ENCODE measurements at places on chromosomes 12 and 14. TPM values are rescaled to one million over a fixed set of nuclear protein-coding genes. Genes with fewer than 3 reads are reported as not detected.

DNA sequence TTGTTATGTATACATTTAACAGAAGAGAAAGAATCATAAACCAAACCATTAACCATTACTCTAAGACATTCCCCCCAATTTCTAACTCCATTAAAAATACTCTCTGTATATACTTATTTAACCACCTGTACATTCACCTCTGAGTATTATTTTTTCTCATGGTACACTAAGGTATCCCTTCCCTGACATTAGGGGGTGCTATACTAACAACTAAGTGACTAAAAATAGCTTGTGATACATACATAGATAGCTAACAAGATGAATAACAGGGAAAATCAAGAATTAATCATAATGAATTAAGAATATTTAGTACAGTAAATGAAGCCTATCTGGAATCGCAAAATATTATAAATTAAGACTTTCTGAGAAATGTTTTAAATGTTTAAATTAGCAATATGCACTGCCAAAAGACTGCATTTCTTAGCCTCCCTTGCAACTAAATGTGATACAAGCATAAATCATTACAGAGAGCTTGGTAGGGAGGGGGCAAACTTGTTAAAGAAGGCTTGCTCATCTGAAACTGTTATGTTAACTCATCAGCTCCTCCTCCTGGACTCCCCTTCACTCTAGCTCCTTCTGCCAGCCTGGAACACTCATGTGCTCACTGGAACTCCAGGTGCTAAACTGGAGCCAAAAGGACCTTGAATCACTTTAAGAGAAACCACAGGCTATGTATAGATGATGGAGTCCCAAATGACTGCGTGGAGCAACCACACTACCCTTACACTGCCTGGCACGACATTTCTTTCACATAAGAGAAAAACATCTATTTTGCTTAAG, 14.9 kb downstream of the C2CD5 start:
- H3K27ac ChIP-seq: peak overlapping the region; percentile 90
- DNase-seq: peak; percentile 35
- H3K4me3 ChIP-seq: peak overlapping the region; percentile 20
- no peaks in the 10 kb centered on the region for H3K27me3 ChIP-seq
- peaks cover 49% of the 10 kb centered on the region for H3K4me1 ChIP-seq

DNA sequence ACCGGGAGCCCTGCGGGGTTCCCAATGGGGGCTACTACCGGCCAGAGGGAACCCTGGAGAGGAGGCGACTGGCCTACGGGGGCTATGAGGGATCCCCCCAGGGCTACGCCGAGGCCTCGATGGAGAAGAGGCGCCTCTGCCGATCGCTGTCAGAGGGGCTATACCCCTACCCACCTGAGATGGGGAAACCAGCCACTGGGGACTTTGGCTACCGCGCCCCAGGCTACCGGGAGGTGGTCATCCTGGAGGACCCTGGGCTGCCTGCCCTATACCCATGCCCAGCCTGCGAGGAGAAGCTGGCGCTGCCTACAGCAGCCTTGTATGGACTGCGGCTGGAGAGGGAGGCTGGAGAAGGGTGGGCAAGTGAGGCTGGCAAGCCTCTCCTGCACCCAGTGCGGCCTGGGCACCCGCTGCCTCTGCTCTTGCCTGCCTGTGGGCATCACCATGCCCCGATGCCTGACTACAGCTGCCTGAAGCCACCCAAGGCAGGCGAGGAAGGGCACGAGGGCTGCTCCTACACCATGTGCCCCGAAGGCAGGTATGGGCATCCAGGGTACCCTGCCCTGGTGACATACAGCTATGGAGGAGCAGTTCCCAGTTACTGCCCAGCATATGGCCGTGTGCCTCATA, 9.7 kb downstream of the TNS2 start:
- no peak for DNase-seq
- H3K27ac ChIP-seq: 0 out of 2 replicates have a peak overlapping the region, but pooled peaks have one; percentile 11
- H3K27me3 ChIP-seq: peaks cover 31% of the 10 kb centered on the region
- H3K4me1 ChIP-seq: peaks cover 24% of the 10 kb centered on the region

- H3K27me3 ChIP-seq: no peaks in the 10 kb centered on the region
- no peak overlapping the region for H3K4me3 ChIP-seq
- H3K4me1 ChIP-seq: peaks cover 28% of the 10 kb centered on the region
- H3K27ac ChIP-seq: no peak overlapping the region
- no peak for DNase-seq
Observed at GRCh38 chr12:3083921-3084347, 6.8 kb downstream of the TSPAN9 start.

DNA sequence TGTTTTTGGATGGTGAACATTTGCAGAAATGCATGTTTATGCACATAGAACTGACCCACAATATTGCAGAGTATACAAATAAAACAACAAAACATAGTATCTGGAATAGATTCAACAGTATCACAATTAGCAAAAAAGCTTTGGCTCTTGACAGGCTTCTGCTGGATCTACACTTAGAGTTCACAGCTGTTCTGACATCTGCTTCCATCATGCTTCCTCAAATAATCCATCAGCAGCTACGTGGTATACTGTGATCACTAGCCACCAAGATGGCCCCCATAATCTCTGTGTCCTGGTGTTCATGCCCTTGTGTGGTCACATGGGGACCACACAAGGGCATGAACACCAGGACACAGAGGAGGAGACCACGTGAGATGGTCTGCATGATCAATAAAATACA, 166.6 kb upstream of the CCDC198 start:
- no peaks in the 10 kb centered on the region for H3K36me3 ChIP-seq
- no peak for DNase-seq

DNA sequence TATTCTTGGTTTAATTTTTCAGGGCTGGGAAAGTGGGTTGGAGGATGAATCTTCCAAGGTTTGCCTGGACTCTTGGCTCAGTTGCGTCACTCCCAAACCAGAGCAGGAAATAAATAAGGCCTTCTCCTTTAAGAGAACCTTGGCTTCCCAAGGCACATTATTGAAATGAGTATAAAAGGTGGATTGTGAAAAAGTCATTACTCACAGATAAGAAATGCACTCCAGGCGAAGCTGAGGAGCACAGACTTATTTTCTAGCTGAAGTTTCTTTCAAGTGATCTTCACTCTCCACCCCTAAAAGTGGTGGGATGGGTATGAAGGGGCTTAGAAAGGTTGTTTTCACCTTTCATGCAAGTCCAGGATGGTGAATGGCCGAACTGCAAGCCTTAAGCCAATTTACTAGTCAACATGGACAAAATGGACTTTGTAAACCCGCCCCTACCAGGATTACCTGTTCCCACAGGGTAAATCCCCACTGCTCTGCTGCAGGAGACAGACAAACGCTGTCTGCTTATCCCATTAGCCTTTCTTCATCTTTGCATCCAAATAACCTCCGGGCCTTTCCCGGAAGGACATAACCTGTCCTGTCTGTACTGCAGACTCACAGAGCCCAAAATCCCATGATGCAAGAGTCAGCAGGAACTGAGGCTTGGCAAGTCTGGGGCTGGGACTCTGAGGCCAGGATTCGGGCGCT, 207.6 kb downstream of the BCL11B start:
- H3K4me1 ChIP-seq: no peaks in the 10 kb centered on the region
- no peaks in the 10 kb centered on the region for H3K36me3 ChIP-seq
- H3K4me3 ChIP-seq: no peak overlapping the region
- H3K27me3 ChIP-seq: peaks cover 2% of the 10 kb centered on the region
- H3K27ac ChIP-seq: no peak overlapping the region

DNA sequence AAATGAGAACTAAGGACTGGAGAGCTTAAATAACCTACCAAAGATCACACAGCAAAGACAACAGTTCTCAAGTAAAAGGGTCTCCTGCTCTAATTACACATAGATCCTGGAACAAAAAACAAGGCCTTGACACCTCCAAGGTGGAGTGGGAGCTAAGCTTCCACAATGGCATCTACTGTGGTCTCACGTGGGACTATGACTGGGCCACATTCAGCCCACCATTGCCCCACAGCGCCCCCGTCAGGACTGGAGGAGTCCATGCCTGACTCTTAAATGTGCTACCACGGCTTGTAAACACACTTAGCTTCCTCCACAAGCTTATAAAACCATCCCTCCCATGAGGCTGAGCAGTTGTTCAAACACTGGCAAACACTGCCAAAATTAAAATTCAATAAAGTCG, 88.5 kb downstream of the GCH1 start:
- peaks cover 46% of the 10 kb centered on the region for H3K27me3 ChIP-seq
- peaks cover 11% of the 10 kb centered on the region for H3K4me1 ChIP-seq
- no peak overlapping the region for H3K4me3 ChIP-seq
- DNase-seq: no peak
- H3K27ac ChIP-seq: no peak overlapping the region
- H3K36me3 ChIP-seq: no peaks in the 10 kb centered on the region

- H3K27me3 ChIP-seq: no peaks in the 10 kb centered on the region
- H3K27ac ChIP-seq: no peak overlapping the region
- no peak overlapping the region for H3K4me3 ChIP-seq
- H3K4me1 ChIP-seq: no peaks in the 10 kb centered on the region
- H3K36me3 ChIP-seq: no peaks in the 10 kb centered on the region
Observed at GRCh38 chr14:104223101-104224041, 85.0 kb downstream of the KIF26A start.

The AQP6 gene
- total RNA-seq: not detected

The CLEC7A gene
- not detected for total RNA-seq

The HHIPL1 gene
- 3.1 TPM for total RNA-seq
